A549 treated with RU486 at 1 μM for 4 hours (cell line): ENCODE measurements at places on chromosomes 6 and 20. TPM values are rescaled to one million over a fixed set of nuclear protein-coding genes. Genes with fewer than 3 reads are reported as not detected.

The PLN gene
- not detected in 5 replicates for total RNA-seq

The PTK6 gene
- 1.8 to 3.3 TPM (median 2.4 TPM) in 5 replicates for total RNA-seq

The ARG1 gene
- total RNA-seq = not detected in 5 replicates

The TAGAP gene
- not detected in 5 replicates for total RNA-seq

The HCRTR2 gene
- not detected in 5 replicates for total RNA-seq

The PRSS16 gene
- total RNA-seq = 2.7 to 3.8 TPM (median 2.8 TPM) in 5 replicates

The SLC35F1 gene
- 0.02 TPM in 1 of 5 replicates, not detected in the others for total RNA-seq

The PGBD1 gene
- total RNA-seq = 4.2 to 5.6 TPM (median 4.9 TPM) in 5 replicates

The KHDC1L gene
- total RNA-seq = 0.25 to 0.51 TPM (median 0.39 TPM) in 4 of 5 replicates, not detected in the other

The ITPR3 gene
- total RNA-seq = 30.2 to 44.3 TPM (median 36.9 TPM) in 5 replicates

The HLA-DQB1 gene
- not detected in 5 replicates for total RNA-seq

The SOX18 gene
- 1.3 to 2.8 TPM (median 2.5 TPM) in 5 replicates for total RNA-seq

The KCNQ5 gene
- 1.7 to 2.1 TPM (median 1.8 TPM) in 5 replicates for total RNA-seq

The CALHM6 gene
- not detected in 5 replicates for total RNA-seq

The MOCS1 gene
- total RNA-seq = 1.0 to 1.8 TPM (median 1.6 TPM) in 5 replicates

The C6orf141 gene
- total RNA-seq = 20.9 to 24.6 TPM (median 22.9 TPM) in 5 replicates

The CSNK2B gene
- total RNA-seq = 168 to 197 TPM (median 178 TPM) in 5 replicates

The UBE2C gene
- 226 to 288 TPM (median 250 TPM) in 5 replicates for total RNA-seq

The TFEB gene
- total RNA-seq = 3.8 to 5.8 TPM (median 4.9 TPM) in 5 replicates

The WASF1 gene
- 7.3 to 14.4 TPM (median 12.1 TPM) in 5 replicates for total RNA-seq

The KCNK15 gene
- 0.42 to 0.96 TPM (median 0.80 TPM) in 5 replicates for total RNA-seq

The PAQR8 gene
- 0.38 to 1.0 TPM (median 0.80 TPM) in 5 replicates for total RNA-seq
